ENCODE measurements at places on chromosomes 6 and 20.

GRCh38 chr6:133769463-133769862 lies 119.5 kb upstream of the TCF21 start:
- DNase-seq: no peak

DNA sequence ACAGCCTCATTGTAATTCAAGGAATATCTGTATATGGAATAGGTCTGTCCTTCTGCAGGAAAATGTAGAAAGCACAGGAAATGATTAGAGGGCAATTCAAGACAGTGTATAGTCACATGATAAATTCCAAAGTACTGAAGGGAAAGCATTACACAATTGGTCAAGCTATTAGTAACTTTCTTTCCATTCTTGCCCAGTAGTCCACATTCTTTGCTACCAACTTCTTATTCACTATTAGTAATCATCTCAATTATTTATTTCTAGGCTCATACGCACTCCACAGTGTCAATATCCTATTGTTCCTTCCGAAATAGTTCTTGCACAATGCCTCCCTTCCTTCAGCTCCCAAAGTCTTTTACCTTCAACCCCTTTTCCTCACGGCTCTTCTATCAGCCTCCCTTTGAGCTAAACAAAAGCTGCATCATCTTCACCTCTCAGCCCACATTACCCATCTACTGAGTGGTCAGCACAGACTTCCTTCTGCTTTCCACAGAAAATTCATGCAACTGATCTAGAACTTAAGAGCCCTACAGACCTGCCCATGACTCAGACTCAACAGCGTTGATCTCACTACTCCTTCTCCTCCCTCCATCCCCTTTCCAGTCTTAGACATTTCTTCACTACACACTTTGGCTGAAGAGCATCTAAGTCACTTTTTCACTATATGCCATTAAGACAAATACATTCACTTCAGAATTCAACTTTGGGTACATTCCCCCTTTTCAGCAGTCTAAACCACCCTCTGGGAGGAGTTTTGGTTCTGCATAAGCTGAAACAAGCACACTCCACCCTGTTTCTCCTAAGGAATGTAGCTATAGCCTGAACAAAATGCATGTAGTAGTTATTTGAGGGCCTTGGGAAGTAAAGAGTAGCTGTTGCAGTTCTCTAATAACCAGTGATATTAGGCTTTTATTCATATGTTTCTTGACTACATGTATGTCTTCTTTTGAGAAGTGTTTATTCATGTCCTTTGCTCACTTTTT lies 157.9 kb downstream of the KIF16B start:
- DNase-seq: no peak

DNA sequence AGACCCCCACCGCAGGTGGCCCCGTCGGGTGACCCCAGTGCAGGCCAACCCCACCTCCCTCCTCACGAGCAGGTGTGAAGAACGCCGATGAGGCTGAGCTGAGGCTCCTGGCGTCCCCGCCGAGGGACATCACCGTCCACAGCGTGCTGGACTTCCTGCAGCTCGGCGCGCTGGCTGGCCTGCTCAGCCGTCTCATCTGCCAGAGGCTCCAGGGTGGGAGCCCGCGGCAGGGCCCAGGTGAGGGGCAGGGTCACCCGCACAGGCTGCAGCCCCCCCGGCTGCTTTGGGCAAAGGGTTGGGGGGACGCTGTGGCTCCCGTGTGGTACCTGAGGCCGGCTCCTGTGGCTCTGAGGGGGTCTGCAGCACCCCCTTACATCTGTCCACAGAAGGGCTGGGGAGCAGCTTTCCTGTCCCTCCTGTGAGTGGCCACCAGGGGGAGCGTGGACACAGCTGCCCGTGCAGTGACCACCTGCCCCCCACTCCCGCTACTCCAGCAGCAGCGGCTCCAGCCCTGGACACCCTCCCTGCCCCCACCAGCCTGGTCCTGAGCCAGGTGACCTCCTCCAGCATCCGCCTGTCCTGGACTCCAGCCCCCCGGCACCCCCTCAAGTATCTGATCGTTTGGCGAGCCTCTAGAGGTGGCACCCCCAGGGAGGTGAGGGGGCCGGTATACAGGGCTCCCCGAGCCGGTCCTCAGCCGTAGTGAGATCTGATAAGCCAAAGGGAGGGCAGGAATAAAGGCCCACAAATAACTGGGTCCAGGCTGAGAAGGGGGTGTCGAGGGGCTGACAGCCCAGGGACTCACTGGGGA lies 16.5 kb downstream of the COL20A1 start:
- peak; percentile 62 for DNase-seq

DNA sequence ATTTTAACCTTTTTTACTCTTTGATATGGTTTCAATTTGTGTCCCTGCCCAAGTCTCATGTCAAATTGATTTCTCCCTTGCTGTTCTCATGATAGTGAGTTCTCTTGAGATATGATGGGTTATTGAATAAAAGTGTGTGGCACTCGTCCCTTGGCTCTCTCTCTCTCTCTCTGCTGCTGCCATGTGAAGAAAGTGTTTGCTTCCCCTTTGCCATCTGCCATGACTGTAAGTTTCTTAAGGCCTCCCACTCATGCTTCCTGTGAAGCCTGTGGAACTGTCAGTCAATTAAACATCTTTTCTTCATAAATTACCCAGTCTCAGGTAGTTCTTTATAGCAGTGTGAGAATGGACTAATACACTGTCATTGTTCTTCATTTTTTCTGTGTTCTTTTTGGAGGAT lies 48.5 kb downstream of the LIN28B start:
- DNase-seq: no peak

DNA sequence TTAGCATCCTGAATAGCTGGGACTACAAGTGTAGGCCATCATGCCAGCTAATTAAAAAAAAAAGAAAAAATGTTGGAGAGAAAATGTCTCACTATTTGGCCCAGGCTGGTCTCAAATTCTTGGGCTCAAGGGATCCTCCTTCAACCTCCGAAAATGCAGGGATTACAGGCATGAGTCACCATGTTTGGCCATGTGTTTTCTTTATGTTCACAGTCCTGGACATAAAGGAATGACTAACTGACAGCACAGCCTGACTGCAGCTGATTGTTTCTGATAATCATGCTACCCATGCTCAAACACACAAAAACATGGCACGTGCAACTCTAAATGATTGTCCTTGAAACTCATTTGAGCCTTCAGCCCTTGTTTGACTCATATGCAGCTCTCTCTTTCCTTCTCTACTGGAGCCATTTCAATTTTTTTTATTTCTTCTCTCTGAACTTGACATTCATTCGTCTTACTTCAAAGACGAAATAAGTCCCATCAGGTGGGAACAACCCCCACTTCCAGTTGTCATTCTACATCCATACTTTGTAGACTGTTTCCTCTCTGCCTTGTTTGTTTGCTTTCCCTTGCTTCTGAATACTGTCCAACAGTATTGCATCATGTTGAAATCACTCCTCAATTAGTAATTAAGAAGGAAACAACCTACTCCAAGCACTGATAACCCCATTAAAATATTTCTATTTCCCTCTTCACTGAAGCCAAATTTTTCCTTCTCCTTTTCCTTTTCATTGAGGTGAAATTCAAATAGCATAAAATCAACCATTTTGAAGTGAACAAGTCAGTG lies 413.0 kb downstream of the BMP2 start:
- DNase-seq: no peak

GRCh38 chr6:18240230-18240629 lies 24.1 kb downstream of the DEK start:
- DNase-seq: no peak

DNA sequence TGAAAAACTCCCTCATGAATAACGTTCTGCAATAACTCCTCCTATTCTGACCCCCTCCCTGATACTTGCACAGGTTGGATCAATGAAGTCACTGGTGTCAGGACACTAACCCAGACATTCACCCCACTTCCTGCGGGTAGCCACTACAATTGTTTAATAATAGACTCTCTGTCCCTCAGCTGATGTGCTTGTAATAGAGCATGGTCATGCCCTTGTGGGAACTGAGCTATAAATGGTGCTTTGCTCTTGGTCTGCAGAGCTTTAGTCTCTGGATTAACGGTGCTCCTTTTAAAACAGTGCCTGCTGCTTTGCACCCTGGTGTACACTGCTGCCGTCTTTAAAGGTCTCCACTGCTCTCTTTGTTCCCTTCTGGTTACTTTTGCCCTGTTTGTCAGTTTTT lies 127.3 kb downstream of the BACH2 start:
- no peak for DNase-seq

GRCh38 chr6:41858703-41859102 lies 36.5 kb downstream of the USP49 start:
- no peak for DNase-seq

GRCh38 chr20:54773643-54774000 lies 298.2 kb downstream of the DOK5 start:
- no peak for DNase-seq

DNA sequence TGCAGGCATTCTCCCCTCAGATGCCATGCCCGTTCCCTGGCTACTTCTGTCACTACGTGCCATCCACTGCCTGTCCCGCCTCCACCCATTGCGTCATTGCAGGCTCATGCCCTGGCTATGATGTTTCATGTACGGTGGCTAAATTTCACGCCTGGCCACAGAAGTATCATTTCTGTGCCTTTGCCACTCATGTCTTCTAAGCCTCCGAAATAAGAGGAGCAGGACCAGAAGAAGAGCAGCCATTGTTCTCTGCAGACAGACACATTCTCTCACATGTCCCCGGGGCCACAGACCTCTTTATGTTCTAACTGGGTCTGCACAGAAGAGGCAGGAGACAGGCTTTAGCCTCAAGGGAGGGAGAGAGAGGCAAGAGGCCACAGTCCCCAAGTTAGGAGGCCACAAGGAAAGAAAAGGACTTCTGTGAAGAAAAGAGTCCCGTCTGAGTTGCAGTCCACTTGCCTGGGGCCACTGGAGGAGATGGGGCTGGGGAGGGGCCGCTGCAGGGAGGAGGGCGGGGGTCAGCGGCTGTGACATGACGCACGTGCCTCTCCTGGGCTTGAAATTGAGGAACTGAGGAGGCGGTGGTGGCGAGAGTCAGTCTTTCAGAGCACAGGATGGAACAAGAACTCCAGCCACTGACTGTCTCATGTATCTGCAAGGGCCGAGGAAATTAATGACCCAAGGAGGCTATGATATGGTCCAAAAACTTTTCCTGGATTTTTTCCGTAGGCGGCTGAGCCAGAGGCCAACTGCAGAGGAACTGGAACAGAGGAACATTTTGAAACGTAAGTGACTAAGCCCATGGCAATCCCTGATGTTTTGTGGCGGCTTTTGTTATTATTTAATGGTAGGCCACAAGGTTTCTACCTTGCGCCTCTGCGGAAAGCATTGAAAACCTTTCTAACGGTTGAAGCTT lies 55.9 kb downstream of the TBC1D7 start:
- peak; percentile 84 for DNase-seq

DNA sequence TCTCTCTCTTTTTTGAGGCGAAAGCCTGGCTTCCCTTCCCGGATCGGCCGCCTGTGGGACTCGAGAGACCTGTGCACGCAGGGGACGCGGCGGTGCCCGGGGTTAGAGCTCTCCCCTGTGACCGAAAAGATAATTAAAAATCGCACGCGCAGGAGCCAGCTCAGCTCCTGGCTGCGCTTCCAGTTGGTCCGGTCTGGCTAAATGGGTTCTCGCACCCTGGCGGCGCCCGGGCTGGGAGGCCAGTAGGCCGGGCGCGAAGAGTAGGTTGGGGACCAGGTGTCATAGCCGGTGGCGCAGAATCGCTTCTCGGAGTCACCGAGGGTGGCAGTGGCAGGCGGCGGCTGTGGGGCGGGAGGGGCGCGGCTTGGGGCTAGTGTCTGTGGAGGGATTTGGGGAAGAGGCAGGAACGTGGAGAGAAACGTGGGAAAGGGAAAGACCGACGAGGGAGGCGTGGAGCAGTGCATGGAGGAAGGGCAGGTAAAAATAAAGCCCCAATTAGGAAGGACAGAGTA lies 41.9 kb upstream of the SUPT3H start:
- no peak for DNase-seq

DNA sequence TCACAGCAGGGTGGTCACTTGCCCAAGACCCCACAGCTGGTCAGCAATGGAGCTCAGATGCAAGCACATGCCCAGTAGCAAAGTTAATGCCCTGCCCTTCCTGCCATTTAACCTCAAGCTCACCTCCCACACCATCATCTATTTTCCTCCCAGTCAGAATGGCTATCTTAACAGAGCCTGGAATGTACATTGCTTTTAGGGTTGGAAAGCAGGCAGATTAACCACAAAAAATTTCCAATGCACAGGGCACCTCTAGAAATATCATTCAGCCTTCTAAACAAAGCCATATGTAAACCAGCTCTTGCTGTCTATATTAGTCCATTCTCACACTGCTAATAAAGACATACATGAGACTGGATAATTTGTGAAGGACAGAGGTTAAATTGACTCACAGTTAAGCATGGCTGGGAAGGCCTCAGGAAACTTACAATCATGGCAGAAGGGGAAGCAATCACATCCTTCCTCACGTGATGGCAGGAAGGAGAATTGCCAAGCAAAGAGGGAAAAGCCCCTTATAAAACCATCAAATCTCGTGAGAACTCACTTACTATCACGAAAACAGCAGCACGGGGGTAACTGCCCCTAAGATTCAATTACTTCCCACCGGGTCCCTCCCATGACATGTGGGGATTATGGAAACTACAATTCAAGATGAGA lies 106.9 kb downstream of the FYN start:
- DNase-seq: no peak

DNA sequence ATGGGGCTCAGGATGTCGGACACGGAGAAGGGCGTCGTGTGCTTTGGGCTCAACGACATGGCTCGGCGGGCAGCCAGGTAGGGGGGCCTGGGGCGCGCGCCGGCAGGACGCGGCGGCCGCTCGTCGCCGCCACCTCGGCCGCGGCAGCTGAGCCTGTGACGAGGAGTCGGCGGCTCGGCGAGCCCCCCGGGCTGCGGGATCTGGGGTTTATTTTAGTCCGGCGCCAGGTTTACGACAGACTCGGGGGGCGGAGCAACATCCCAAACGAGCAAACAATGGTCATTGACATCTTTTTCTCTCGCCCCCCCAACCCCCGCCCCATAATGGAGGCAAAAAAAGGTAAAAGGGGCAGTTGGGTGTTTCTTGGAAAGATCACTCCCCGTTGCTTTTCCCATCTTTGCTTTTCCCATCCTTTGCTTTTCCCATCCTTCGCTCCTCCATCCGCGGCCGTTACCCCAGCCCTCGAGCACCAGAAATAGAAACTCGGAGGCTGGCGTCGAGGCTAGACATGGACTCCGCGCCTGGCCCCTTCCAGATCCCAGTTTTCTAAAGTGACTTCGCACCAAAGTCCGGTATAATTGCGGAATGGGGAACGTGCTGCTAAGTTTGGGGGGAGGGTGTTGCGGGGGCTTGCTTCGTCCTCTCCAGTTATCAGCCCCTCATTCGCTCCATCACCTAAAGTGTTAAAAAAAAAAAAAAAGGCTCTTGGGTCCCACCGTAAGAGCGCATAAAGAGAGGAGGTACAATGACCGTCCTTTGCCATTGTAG lies at the start of gene NKX2-4:
Gene NKX2-4, minus strand, starts transcription at position 186 of the 768 bp plus-strand sequence. Its CDS starts 127 bp downstream, at position 59.
- DNase-seq: no peak

- no peak for DNase-seq
These were observed 33.9 kb upstream of the PRSS16 start for GRCh38 chr6:27213544-27214125.

- peak; percentile 65 for DNase-seq
These were observed 26.7 kb downstream of the ZNF337 start for GRCh38 chr20:25669826-25670422.

GRCh38 chr6:6927521-6928361 lies 180.0 kb upstream of the RREB1 start:
- no peak for DNase-seq

DNA sequence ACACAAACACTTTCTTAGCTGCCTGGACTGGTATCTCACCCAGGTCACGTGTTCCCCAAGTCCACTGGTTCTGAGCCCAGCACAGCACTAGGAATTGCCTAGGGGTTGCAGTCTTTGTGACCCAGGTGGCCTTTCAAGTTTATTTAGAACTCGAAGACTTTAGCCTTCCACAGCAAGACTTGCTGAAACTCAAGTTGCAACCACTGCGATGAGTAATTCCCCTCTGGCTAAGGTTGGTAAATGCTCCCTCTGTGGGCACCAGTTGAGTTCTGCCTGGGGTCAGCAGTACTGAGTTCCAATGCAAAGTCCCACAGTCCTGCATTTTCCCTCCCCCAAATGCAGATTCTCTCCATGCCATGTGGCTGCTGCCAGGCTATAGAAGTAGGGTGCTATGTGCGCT lies 77.6 kb upstream of the MOCS1 start:
- DNase-seq: no peak

All from Karpas-422 (cell line).